ELF-1 (cell line): ENCODE measurements at places on chromosomes 2 and 18.

DNA sequence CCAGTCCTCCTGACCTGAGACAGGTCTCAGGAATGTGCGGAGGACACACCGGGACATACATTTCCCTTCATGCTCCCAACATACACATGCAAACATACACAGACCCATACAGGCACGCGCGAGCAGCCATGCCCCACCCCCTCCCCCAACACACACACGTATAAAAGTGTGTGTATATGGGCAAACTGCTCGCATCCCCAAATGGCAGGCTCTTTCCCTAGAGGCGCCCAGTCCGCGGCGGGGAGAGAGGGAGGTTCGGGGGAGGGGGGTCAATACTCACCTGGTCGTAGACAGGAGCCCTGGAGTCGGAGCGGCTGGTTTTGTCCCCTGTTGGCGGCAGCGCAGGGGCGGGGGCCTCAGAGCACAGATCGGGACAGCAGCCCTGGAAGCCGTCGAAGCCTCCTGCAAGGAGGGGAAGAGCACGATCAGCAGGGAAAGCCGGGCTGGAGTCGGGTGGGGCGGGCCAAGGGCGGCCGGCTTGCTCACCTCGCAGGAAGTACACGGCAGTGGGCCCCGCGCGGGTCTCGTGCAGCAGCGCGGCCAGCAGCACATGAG lies 682 bp downstream of the DUSP2 start:
- DNase-seq: peak; percentile 63

DNA sequence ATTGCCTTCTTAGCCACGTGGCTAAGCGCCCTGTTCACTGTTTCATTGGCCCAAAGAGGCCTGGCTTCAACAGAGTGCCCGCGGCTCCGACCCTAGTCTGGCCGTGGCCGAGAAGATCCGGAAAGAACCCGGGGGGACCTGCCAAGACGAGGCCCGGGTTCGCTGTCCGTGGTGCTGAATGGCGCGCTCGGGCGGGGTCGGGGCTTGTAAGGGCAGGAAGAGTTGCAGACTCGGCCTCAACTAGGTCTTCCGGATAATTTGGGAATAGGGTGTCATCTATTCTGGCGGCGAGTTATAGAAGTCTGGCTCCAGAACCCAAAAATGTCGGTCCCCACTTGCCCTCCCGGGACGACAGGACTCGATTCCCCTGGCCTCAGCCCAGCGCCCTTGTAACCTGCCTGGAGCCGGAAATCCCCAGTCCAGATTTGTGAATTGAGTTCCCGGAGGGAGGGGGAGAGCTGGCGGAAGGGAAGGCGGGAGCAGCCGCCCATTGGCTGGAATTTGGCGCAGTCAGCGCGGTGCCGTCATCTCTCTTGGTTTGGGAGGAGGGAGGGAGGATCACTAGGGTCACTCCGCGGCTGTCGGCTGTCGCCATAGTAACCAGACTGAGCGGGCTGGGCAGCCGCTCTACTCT lies 3.5 kb downstream of the CDK5R2 start:
- DNase-seq: peak; percentile 99

DNA sequence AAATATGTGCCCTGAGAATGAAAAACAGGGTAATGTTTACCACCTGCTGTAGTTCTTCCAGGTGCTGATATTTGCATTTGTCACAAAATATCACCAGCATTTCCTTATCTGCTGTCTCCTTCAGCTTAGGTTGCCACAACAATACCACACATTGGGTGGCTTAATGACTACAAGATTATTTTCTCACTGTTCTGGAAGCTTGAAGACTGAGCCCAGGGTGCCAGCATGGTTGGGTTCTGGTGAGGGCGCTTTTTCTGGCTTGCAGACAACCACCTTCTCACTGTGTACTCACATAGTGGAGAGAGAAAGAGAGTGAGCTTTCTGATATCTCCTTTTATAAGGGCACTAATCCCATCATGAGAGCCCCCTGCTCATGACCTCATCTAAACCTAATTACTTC lies 407.5 kb upstream of the RGPD4 start:
- DNase-seq: no peak

DNA sequence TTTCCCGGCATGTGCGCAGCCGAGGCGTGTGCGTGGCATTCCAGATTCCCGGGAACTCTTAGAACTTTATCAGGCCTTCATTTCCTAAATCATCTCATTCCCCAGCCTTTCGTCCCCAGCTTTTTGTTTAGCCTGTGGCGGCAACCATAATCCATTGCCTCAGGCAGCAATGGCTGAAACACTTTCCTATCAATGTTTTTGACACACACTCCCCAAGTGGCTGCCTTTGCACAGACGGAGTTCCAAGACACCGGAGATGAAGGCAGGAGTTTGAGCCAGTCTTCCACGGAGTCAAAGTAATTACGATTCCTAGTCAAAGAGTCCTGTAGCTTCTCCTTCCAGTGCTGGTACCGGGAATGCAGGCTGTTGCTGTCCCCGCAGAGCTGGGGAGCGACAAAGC lies 64.8 kb downstream of the KCNG2 start:
- no peak for DNase-seq

DNA sequence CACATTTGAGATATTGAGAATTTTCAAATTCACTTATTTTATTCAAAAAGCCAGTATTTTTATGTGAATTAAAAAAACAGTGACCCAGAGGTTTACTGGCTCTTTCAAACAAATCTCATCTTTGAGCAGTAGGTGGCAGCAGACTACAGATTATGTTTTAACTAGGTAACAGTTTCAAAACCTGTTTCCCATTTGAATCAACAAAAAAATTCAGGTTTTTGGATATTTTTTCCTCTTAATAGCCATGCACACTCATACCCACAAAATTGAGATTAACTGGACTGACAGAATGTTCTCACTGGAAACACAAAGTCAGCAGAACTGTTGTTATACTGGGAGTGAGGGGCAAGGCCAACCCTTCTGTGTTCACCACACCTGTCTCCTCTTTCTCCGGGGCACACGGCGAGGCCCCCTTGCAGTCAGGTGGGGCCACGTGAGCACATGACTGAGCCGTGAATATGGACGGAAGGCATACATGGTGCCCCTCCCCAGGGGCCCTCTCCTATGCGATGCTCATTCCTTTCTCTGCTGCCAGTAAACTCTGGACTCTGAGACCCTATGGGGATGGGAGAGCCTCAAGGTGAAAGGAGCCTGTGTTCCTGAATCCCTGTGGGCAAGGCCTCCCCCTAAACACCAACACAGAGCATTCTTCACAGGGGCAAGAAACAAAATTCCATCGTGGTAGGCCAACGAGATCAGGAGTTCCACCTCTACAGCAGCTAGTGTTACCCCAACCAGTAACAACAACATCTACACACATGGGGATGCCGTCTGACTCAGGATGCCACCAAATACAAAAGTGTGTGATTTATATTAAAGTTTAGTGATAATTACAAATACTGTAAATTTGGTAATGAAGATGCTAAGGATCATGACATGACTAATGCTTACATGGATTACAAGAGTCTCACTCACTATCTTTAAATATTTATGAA lies 80.4 kb downstream of the LPIN2 start:
- DNase-seq: peak; percentile 42

GRCh38 chr18:22026362-22026761 lies 143.0 kb upstream of the GATA6 start:
- DNase-seq: no peak

DNA sequence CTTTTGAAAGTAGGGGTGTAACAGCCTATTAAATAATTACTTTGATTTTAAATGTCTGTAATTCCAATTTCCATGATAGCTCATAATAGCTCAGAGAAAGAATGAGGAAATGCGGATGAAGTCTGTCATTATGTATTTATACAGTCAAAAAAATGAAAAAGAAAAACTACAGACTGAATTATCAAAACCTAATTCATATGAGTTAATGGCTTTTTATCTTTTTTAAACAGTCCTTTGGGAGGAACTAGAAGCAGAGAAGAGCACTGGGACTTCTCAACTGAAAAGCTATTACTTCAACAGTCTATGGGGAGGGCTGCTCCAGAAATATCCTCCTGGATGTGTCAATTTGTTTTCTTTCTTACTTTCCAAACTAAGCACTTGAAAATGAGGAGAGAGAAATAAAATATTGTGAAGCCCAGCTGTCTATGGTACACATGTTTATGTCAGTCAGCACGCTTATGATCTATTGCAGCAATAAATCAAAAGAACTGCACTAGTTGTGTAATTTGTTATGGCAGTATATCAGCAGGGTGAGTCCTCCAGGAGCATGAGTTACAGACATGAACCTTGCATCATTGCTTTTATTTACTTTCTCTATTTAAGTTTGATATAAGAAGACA lies 1550.2 kb downstream of the LRP1B start:
- no peak for DNase-seq

GRCh38 chr18:21316296-21316695 lies 74.3 kb downstream of the GREB1L start:
- DNase-seq: no peak

DNA sequence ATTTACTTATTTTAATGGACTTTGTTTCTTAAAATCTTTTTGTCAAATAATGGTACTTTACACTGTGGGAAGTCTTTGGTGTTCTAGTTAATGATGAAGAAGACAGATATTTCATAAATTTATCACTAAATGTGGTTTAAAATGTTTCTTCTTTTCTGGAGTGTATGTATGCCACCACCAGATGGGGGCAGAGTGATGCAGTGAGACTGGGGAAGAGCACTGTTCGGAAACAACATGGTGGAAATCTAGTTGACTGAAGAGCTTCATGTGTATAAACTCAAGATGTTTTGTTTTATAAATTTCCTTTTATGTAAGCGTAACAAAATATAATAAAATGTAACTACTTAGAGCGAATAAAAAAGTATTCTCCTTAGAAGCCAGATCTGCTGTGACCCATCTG lies 195.1 kb downstream of the KCNE4 start:
- no peak for DNase-seq

GRCh38 chr18:54250846-54251261 lies 18.5 kb upstream of the POLI start:
- DNase-seq: no peak

DNA sequence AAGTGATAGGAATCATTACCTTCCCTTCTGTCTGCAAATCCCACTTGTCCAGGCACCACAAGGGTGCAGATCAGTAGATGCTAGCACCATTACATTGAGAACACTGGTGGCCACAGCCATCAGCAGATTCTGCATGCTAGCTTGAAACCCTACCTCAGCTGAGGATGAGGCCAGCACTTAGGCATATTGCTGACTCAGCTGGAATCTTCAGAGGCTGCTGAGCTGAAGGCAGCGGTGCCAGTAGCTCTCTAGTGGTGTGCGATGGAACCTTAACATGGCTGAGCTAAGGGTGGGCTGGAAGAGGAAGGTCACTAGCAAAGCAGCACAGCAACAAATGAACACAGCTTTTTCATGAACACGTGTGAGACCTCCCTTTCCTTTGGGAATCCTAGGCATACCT lies 19.0 kb upstream of the CPO start:
- peak; percentile 18 for DNase-seq

DNA sequence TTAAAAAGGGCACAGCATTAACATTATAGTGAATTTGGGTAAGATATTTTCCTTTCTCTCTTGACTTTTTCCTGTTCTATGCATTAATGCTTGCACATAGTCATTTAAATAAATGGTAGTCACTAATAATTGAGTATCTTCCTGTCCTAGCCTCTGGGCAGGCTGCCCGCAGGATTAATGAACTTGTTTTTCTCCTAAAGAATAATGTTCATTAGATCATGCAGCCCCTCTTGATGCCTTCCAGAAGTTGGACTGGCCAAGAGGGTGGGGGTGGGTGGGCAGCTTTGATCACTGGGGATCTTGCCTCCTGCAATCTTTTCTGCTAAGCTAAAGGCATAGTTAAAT lies 514.5 kb upstream of the CDH2 start:
- DNase-seq: no peak

DNA sequence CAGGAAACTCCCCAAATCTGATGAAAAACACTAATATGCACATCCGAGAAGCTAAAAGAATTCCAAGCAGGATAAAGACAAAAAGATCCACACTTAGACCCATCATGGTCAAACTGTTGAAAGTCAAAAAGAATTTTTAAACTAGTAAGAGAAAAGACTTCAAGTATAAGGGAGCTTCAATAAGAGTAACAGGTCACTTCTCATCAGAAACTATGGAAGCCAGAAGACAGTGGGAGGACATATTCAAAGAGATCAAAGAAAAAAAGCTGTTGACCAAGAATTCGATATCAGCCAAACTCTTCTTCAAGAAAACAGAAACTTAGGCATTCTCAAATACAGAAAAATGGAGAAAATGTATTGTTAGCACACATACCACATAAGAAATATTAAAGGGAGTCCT lies 50.4 kb downstream of the ZC3H8 start:
- no peak for DNase-seq

DNA sequence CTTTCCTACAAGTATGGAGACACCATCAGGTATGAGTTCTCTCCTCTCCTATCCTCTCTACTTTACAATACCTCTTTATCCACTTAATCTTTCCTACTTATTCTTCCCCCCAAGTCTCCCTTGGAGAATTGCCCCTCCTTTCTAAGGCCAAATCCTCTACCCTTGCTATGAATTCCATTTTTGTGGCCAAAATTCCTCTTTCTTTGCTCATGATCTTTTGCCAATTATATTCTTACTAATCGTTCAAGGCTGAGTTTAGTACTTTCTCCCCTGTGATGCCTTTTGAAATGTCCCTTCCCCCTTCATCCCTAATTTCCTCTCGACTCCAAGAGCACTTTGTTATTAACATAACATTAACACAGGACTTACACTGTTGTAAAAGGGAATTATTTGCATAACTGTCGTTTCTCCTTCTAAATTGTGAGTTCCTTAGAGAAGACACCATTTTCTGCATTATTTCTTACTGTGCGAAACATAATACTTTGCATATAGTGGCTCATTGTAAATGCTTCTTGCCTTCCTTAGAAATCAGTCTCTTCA lies 133.4 kb downstream of the KCTD1 start:
- no peak for DNase-seq

- no peak for DNase-seq
Observed at GRCh38 chr2:48733067-48733503, 22.4 kb downstream of the LHCGR start.

DNA sequence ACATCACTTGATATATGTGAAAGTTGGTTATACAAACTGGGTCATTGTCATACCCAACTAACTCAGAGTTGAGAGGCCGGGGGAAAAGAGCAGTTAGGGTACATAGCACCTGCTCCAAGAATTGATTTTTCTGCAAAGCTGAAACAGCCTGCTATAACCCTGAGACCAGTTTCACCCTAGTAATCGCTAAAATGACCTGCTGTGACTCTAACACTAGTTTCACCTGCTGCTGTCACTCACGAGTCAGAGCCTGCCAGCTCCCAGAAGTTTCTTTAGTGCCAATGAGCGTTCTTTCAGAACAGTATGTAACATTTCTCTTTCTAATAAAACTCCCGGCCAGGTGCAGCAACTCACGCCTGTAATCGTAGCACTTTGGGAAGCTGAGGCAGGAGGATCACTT lies 28.0 kb downstream of the SRSF7 start:
- no peak for DNase-seq

GRCh38 chr18:48663931-48664847 lies 125.4 kb downstream of the CTIF start:
- peak; percentile 87 for DNase-seq

GRCh38 chr18:30971338-30971956 lies 71.1 kb downstream of the DSC3 start:
- DNase-seq: no peak

- no peak for DNase-seq
Observed at GRCh38 chr18:6370886-6371635, 43.6 kb downstream of the L3MBTL4 start.

GRCh38 chr2:170714381-170715061 lies 616 bp upstream of the SP5 start:
- DNase-seq: no peak

- DNase-seq: peak; percentile 52
Observed at GRCh38 chr2:50674876-50675275, 357.1 kb downstream of the NRXN1 start.

- no peak for DNase-seq
Observed at GRCh38 chr2:28662468-28663181, 89.0 kb upstream of the PPP1CB start.
